RPMI7951 (cell line): ENCODE measurements at places on chromosomes 7 and 10. TPM values are rescaled to one million over a fixed set of nuclear protein-coding genes. Genes with fewer than 3 reads are reported as not detected.

The RNF133 gene
- total RNA-seq: not detected in 2 replicates

The CHRM2 gene
- 0.84 and 0.88 TPM in 2 replicates for total RNA-seq

The CALML5 gene
- total RNA-seq: not detected in 2 replicates

The NOM1 gene
- 11.8 and 18.1 TPM in 2 replicates for total RNA-seq

The ANXA8L1 gene
- total RNA-seq: 0.48 TPM in 1 of 2 replicates, not detected in the other

The SPDYE1 gene
- not detected in 2 replicates for total RNA-seq

The EN2 gene
- not detected in 2 replicates for total RNA-seq

The PLPP4 gene
- 15.4 and 16.4 TPM in 2 replicates for total RNA-seq

The C7orf57 gene
- 0.59 and 1.4 TPM in 2 replicates for total RNA-seq

The NPC1L1 gene
- total RNA-seq: not detected in 2 replicates

The GBX1 gene
- total RNA-seq: not detected in 2 replicates

The TMUB1 gene
- 31.8 and 36.6 TPM in 2 replicates for total RNA-seq

The AKR1C3 gene
- total RNA-seq: 88.1 and 95.2 TPM in 2 replicates

The PNLIPRP2 gene
- total RNA-seq: not detected in 2 replicates

The NUTM2E gene
- not detected in 2 replicates for total RNA-seq

The UBN2 gene
- 3.5 and 3.6 TPM in 2 replicates for total RNA-seq

The FOXI2 gene
- total RNA-seq: not detected in 2 replicates

The WEE2 gene
- total RNA-seq: not detected in 2 replicates

The SPDYE18 gene
- 0.59 TPM in 1 of 2 replicates, not detected in the other for total RNA-seq

The MOGAT3 gene
- total RNA-seq: not detected in 2 replicates

The ZNF365 gene
- total RNA-seq: 4.8 and 6.8 TPM in 2 replicates

The SPACDR gene
- total RNA-seq: 0.39 TPM in 1 of 2 replicates, not detected in the other
